Activated CD4-positive, alpha-beta memory T cell treated with anti-CD3 and anti-CD28 coated beads, Interleukin-2, amount 10 ng/mL, durations not matched to agents 7 days and 5 days (primary cell): ENCODE measurements at places on chromosomes 1 and 21. TPM values are rescaled to one million over a fixed set of nuclear protein-coding genes. Genes with fewer than 3 reads are reported as not detected.

The OR10X1 gene
- total RNA-seq: not detected

DNA sequence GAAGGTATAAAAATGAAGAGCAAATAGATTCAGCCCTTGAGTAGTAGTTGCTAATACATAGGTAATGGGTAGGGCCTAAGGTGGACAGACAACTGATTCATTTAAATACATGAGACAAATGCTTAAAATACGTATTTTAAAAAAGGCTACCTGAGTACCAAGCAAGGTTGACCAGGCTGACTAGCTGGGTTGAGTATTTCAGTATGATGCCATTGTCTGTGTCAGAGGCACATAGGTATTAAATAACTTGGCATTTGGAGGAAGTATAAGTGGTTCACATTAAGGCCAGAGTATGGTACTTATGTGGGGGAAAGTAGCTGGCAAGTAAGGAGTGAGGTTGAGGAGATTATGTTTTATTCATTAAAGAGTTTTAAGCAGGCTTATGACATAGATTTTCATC, 19.4 kb downstream of the NEK7 start:
- DNase-seq: no peak
- H3K4me3 ChIP-seq: no peak overlapping the region
- no peaks in the 10 kb centered on the region for H3K27me3 ChIP-seq
- peaks cover 4% of the 10 kb centered on the region for H3K36me3 ChIP-seq
- peak overlapping the region; percentile 36 for H3K27ac ChIP-seq
- H3K4me1 ChIP-seq: peaks cover 80% of the 10 kb centered on the region

The ATP1A2 gene
- not detected for total RNA-seq

The OR2T11 gene
- not detected for total RNA-seq

DNA sequence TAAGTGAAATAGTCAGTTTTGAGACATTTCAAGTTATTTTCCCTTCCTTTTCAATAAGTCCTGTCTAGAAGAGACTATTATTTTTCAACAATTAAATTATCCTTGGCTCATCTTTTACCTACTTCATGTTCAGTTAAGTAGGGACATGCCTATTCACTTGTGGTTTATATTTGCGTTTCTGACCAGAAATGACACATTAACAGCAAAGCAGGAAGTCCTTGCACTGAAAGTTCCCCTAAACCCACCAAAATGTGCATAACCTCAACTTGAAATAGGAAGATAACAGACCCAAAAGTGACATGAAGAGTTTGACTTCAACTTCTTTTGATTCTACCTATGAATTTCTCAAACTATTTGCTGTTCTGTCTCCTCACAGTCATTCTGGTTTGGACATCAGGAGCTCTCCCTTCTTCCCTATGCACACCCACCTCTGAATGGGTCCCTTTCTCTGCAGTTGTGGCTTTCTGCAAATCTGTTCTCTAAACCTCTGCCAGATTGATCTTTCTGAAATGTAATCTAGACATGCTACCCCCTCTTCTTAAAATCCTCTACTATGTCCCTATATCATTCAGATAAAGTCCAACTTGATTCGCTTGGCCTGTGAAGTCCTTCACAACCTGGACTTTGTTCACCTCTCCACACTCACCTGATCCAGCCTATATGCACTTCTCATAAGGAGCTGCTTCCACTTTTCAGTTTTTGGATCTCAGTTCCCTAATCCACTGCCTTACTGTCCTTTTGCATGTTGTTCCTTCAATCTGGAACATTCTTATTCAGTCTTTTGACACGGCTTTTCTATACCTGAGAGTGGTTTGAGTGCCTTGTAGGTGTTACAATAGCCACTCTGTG, 661.5 kb upstream of the ADGRL4 start:
- H3K27ac ChIP-seq: no peak overlapping the region
- no peak overlapping the region for H3K4me3 ChIP-seq
- no peaks in the 10 kb centered on the region for H3K4me1 ChIP-seq
- no peak for DNase-seq
- H3K27me3 ChIP-seq: no peaks in the 10 kb centered on the region
- H3K36me3 ChIP-seq: no peaks in the 10 kb centered on the region

GRCh38 chr1:221740369-221740992, 1.4 kb downstream of the DUSP10 start:
- H3K27ac ChIP-seq: no peak overlapping the region
- H3K27me3 ChIP-seq: no peaks in the 10 kb centered on the region
- peaks cover 20% of the 10 kb centered on the region for H3K4me1 ChIP-seq
- no peak overlapping the region for H3K4me3 ChIP-seq
- no peak for DNase-seq

GRCh38 chr21:42537106-42537742, 23.6 kb downstream of the SLC37A1 start:
- no peak overlapping the region for H3K4me3 ChIP-seq
- H3K27ac ChIP-seq: no peak overlapping the region
- no peaks in the 10 kb centered on the region for H3K4me1 ChIP-seq
- peak; percentile 32 for DNase-seq
- H3K27me3 ChIP-seq: no peaks in the 10 kb centered on the region

- DNase-seq: no peak
- peak overlapping the region; percentile 60 for H3K27ac ChIP-seq
- peaks cover 82% of the 10 kb centered on the region for H3K36me3 ChIP-seq
- H3K4me1 ChIP-seq: peaks cover 55% of the 10 kb centered on the region
- H3K27me3 ChIP-seq: no peaks in the 10 kb centered on the region
Measured at GRCh38 chr1:167435484-167435883, 82.8 kb downstream of the CD247 start.

The MAP10 gene
- total RNA-seq: 2.1 TPM

DNA sequence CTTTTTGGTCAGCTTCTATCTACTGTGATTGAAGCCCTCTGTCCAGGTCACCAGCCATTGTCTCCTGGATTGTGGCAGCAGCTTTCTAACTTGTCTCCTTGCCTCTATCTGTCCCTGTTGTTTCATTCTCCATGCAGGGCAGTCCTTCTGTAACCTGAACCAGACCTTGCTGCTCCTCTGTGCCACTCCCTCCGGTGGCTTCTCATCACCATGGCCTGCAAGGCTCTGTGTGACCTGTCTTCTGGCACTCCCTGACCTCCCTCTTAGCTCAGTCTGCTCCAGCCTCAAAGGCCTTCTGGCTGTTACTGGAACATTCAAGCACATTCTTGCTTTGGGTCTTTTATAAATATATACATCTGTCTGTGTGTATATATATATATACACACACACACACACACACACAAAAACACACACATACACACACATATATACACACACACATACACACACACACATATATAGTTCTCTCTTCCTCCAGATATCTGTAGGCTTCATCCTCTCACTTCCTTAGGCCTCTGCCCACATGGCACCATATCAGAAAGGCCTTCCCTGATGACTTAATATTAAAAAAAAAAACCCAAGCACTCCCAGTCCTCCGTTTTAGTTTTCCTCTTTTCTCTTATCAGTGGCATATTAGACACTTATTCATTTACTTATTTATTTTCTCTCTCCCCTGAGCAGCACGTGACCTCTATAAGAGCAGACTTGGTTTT, 21.2 kb upstream of the JUN start:
- H3K4me1 ChIP-seq: peaks cover 3% of the 10 kb centered on the region
- H3K27ac ChIP-seq: no peak overlapping the region
- no peak for DNase-seq

DNA sequence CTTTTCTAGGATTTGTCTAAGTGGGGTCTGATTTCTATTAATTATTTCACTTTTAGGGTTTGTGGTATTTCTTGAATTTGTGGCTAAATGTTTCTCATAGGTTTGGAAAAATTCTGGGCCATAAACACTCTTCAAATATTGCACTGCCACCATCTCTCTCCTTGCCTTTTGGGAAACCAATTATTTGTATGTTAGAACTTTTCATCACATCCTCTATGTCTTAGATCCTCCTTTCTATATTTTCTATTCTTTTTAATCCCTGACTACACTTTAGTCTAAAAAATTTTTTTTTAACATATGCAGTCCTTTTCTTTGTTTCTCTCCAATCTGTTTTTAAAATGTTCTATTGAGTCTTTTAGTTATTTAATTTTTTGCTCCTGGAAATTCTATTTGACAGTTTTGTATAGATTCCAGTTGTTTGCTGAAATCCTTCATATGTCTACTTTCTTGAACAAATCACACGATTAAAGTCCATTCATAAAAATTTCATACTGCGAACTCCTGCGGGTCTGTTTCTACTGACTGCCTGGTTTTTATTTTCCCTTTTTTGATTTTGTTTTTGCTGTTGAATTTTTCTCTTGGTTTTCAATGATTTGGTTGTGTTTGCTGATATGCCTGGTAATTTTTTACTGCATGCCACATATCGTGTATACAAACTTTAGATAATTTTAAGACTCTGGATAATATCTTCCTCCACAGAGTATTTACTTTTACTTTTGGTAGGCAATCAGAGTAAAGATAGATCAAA, 143.1 kb downstream of the COQ8A start:
- peaks cover 2% of the 10 kb centered on the region for H3K27me3 ChIP-seq
- no peak overlapping the region for H3K27ac ChIP-seq
- no peaks in the 10 kb centered on the region for H3K4me1 ChIP-seq
- H3K4me3 ChIP-seq: no peak overlapping the region

The IQGAP3 gene
- 19.7 TPM for total RNA-seq

DNA sequence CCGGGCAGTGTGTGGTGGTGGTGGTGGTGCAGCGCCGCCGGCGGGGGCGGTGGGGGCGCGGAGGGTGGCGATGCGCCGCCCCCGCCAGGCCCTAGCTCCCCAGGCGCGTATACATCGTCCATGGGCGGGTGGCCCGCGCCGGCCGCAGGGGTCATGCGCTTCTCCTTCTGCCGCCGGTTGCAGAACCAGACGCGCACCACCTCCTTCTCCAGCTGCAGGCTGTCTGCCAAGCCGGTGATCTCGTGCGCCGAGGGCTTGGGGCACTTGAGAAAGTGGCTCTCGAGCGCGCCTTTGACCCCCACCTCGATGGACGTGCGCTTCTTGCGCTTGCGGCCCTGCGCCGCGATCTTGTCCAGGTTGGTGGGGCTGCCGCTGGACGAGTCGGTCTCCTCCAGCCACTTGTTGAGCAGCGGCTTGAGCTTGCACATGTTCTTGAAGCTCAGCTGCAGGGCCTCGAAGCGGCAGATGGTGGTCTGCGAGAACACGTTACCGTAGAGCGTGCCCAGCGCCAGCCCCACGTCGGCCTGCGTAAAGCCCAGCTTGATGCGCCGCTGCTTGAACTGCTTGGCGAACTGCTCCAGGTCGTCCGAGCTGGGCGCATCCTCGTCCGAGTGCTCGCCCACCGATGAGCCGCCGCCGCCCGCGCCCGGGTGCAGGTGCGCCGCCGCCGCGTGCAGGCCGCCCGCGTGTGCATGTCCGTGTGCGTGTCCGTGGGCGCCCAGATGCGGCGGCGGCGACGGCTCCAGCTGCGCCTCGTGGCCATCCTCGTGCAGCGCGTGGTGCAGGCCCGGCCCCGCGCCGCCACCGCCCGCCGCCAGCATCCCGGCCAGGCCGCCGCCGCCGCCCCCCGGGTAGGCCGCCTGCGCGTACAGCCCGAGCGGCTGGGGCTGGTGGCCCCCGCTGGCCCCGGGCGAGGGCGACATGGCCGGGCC, 926 bp downstream of the POU3F1 start:
- peaks cover 55% of the 10 kb centered on the region for H3K27me3 ChIP-seq
- no peak for DNase-seq
- no peak overlapping the region for H3K27ac ChIP-seq
- H3K4me1 ChIP-seq: peaks cover 14% of the 10 kb centered on the region
- H3K36me3 ChIP-seq: no peaks in the 10 kb centered on the region
- peak overlapping the region; percentile 34 for H3K4me3 ChIP-seq

GRCh38 chr1:147169840-147170674, 2.2 kb downstream of the PRKAB2 start:
- no peak for DNase-seq
- peaks cover 40% of the 10 kb centered on the region for H3K4me1 ChIP-seq
- no peak overlapping the region for H3K27ac ChIP-seq
- peak overlapping the region; percentile 54 for H3K4me3 ChIP-seq
- H3K36me3 ChIP-seq: peaks cover 33% of the 10 kb centered on the region

The CDK11B gene
- 32.5 TPM for total RNA-seq

The KRTAP21-2 gene
- total RNA-seq: not detected

The TCP10L gene
- total RNA-seq: 0.95 TPM

DNA sequence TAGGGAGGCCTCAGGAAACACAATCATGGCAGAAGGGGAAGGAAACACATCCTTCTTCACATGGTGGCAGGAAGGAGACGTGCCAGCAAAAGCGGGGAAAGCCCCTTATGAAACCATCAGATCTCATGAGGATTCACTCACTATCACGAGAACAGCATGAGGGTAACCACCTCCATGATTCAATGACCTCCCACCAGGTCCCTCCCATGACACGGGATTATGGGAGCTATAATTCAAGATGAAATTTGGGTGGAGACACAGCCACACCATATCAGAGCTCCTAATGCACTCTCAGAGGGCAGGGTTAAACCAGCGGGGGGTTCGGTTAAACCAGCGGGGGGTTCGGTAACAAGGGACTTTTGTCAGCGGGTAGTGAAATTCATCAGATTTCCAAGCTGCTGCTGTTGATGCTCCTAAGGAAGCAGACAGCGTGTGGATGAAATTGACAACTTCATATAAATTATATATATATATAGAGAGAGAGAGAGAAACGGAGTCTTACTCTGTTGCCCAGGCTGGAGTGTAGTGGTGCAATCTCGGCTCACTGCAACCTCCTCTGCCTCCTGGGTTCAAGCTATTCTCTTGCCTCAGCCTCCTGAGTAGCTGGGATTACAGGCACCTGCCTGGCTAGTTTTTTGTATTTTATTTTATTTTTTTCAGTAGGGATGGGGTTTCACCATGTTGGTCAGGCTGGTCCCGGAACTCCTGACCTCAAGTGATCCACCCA, 4.2 kb downstream of the CSTB start:
- no peak overlapping the region for H3K27ac ChIP-seq
- DNase-seq: no peak
- no peaks in the 10 kb centered on the region for H3K27me3 ChIP-seq
- peaks cover 32% of the 10 kb centered on the region for H3K4me1 ChIP-seq
- no peak overlapping the region for H3K4me3 ChIP-seq

GRCh38 chr1:53051676-53052075, 10.3 kb upstream of the PODN start:
- H3K4me1 ChIP-seq: peaks cover 9% of the 10 kb centered on the region
- peaks cover 37% of the 10 kb centered on the region for H3K36me3 ChIP-seq
- H3K27ac ChIP-seq: no peak overlapping the region
- H3K4me3 ChIP-seq: no peak overlapping the region
- no peak for DNase-seq

The KRTAP12-2 gene
- not detected for total RNA-seq

GRCh38 chr1:23216771-23217420, 406 bp downstream of the HTR1D start:
- no peak overlapping the region for H3K27ac ChIP-seq
- peaks cover 59% of the 10 kb centered on the region for H3K27me3 ChIP-seq
- DNase-seq: peak; percentile 18
- H3K4me3 ChIP-seq: no peak overlapping the region
- peaks cover 11% of the 10 kb centered on the region for H3K4me1 ChIP-seq

- no peak overlapping the region for H3K4me3 ChIP-seq
- H3K36me3 ChIP-seq: no peaks in the 10 kb centered on the region
- no peak overlapping the region for H3K27ac ChIP-seq
- peaks cover 2% of the 10 kb centered on the region for H3K27me3 ChIP-seq
Measured at GRCh38 chr1:185824106-185824505, 89.9 kb downstream of the HMCN1 start.
